Epithelial cell of esophagus (primary cell): ENCODE measurements at places on chromosomes 7 and 10.

DNA sequence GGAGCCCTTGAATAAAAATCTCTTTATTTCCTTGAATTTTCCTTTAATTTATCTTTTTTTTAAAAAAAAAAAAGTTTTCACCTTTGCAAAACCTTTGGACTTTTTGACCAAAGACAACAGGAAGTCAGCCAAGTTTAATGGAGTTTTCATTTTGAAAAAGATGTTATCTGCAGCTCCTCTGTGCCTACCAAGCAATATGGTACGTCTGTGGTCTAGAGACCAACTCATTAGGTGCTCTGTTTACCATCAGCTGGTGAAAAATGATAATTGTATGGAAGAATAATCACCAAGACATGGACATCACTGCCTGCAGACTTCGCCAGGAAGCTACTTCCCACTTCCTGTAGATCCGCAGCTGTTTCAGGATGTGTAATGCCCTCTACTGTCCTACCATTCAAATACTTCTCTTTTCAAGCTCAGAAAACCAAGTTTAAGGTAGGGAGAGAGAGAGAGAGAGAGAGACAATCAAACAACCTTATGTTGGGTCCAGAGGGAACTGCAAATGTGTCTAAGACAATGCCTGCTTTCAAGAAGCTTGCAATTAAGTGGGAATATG is 18.7 kb downstream of the PLXNA4 start:
- DNase-seq, result no peak

DNA sequence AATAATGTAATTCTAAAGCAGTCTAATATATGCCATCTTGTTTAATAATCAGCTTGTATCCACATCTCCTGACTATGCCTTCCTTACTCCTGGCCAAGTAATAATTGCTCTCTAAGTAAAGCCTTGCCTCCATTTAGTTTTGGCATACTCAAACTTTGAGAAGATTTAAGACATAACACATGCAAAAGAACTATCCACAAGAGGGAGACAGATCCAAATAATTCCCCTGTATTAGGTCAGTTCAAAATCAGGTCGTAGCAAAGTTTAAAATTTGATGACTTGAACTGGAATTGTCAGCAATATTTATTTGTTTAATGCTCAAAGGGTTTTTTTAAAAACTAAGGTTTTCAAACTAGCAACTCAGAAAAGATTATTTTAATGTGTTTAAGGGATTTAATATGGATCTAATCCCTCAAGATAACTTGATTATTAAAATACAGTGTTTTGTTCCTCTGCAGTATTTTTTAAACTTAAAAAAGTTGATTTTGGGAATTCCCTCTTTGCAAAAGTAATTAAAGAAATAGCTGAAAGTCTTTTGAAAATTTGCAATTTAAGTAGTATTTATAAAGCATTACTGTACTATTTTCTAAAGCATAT is 95.3 kb downstream of the HDAC9 start:
- DNase-seq, result peak; percentile 56

DNA sequence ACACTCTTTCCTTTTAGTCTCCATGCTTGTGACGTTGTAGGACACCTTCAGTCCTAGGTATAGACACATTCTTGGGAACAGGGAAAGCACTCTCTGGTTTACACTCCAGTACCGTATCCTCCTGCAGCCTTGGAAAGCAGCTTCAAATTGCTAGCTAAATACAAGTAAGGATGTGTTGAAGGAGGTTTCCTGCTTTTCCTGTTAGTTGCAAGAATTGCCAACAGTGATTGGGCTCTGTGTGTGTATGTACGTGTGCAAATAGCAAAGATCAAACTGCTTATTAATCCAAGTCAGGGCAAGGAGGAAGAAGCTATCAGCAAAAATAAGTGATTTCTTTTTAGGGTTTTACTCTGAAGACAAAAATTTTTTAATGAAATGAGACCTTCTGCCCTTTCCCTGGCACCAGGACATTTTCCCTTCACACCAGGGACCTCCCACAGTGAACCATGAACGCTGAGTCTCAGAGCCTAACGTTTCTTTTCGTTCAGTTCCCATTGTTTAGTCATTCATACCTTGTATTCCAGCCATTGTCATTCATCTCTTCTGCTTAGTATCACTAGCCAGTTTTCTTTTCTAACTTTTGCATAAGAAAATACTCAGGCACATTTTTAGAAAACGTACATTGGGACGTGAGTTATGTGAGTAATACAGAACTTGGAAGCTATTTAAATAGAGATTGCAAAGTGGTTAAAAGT is 36.9 kb upstream of the AUTS2 start:
- DNase-seq, result no peak

GRCh38 chr10:132471125-132471451 is 66.5 kb upstream of the INPP5A start:
- no peak for DNase-seq

- DNase-seq, result no peak
Observed at GRCh38 chr10:48456361-48456804, 148.5 kb downstream of the ARHGAP22 start.
